K562 (cell line): ENCODE measurements at places on chromosomes 16 and 17.

DNA sequence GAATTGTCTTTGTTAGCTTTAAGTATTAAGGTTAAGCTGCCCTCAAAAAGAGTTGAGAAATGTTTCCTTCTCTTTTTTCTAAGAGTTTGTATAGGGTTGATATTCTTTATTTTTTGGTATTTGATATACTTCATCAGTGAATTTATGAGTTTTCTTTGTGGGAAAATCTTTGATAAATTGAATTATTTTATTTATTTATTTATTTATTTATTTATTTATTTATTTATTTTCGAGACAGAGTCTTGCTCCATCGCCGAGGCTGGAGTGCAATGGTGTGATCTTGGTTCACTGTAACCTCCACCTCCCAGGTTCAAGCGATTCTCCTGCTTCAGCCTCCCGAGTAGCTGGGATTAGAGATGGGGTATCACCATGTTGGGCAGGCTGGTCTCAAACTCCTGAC, 19.9 kb downstream of the TEFM start:
- no peak for DNase-seq

DNA sequence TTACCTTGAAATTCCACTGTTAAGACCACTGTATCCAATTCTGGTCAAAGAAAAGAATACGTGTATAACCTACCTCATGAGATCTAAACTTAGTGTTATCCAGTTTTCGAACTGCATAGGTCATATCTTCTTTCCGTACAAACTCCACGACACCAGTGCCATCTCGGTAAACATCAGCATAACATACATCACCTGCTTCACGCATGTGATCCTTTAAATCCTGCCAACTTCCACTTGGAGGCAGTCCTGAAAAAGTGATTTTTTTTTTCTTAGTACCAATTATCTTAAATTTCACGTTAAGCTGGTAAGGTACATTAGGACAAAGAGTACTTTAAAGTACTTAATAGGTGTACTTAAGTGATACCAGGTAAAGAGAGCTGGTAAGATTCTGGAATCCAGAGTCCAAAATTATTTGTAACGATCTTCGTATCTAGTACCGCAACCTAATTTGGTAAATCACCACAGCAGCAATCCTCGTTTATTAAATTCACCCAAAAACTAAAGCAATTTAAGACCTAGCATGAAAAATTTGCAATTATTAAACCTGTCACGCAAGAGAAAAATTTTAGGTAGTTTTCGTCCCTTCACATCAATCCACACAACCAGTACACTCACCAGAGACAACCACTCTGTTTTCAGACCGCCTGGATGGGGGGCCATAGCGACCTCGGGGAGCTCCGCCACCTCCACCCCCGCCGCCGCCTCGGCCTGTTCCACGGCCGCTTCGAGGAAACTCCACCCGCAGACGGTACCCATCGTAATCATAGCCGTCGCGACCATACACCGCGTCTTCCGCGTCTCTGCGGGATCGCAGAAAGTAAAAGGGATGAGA, 1.1 kb downstream of the SRSF1 start:
- DNase-seq: no peak

DNA sequence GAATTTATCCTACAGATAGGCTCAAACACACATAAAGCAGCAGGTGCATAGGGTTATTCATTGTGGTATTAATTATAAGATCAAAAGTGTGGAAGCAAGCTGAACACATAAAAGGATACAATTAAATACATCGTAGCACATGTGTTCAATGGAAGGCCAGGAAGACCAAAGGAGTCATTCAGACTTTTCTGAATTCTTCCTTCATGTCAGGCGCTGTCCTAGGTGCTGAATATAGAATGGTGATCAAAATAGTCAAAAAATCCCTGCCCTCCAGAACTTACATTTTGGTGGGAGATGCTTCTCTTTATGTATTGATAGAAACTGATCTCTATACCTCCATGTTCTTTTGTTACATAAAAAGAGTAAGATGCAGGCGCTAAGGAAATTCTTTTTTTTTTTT, 439.0 kb upstream of the ASIC2 start:
- DNase-seq: peak; percentile 25

DNA sequence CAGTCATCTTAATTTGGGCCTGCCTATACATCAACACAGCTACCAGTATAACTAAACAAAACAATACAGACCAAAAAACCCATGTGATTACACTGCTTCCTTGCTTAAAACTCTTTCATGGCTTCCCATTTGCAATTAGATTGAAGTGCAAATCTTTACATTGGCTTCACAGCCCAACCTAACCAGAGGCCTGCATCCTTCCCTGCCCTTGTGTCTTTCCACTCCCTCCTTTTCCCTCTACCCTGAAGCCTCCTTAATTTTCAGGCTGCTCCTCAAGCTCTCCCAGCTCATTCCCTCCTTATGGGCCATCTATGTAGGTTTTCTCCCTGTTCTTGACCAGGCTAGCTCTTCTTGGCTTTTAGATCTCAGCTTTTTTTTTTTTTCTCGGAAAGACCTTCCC, 147.8 kb downstream of the TOX3 start:
- DNase-seq: no peak

- peak; percentile 74 for DNase-seq
Measured at GRCh38 chr17:29140051-29140621, 40.1 kb downstream of the MYO18A start.

DNA sequence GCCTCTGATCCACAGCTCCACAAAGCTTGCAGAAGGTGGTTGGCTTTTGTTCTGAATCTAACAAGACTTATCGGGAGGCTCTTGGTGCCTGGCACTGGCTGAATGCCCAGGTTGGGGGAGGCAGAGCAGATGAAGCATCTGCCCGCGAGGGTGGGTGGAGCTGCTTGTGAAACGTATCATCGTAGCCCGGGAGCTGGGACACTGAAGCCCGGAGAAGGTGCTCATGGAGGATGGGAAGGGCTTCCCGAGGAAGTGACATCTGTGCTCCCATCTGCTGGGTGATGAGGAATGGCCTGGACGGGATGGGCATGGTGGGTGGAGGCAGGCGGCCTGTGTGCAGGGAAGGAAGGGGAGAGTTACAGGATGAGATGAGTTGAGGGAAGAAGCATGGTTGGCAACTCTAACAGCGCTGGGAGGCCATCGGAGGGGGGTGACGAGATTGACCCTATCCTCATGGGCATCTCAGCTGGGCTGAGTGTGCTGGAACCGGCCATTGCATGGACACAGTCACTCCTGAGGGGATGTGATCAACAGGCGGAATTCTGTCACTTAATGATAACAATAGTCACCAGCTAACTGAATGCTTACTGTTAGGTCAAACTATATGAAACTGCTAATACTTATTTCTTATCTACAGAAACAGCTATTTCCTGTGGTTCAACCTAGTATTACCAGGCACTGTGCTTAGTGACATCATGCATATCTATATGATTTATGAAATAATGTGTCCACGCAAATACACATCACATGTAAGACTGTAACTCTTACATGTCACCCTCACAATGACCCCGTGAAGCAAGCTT, 102.7 kb downstream of the ABCC6 start:
- DNase-seq: peak; percentile 74

DNA sequence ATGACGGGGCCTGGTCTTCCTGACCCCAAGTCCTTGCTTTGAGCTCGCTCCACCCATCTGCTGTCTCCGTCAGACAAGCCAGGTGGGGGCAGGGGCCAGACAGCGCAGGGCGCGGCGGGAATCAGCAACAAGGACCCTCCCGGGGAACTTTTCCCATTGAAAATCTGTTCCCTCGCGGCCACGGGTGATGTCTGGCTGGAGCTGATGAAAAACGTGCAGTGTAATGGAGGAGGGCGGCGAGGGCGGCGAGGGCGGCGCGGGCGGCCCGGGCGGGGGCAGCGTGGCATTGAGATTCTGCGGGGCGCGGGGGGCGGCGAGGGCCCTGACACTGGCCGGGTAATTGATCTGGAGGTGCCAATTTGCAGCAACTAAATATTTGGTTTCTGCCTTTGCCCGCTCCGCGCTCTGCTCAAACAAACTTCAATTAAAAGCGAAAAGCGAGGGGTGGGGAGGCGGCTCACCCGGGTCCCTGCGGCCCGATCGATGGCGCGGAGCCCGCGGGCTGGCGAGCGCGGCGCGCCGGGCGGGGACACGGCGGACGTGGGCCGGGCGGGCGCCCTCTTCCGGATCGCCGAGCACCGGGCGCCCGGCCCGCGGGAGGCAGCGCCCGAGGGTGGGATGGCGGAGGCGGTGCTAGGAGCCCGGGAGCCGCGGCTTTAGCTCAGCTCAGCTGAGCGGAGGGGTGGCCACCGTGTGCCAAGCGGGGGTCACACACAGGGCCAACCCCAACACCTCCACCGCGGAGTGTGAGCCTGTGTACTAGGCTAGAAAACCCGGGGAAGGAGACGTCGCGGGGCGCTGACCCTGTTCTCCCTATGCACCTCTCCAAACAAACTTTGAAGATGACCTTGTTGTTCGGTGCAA, 32.4 kb downstream of the DCAKD start:
- peak; percentile 88 for DNase-seq

GRCh38 chr17:40962059-40962561, 4.6 kb downstream of the KRT39 start:
- no peak for DNase-seq

- DNase-seq: no peak
Measured at GRCh38 chr16:3706253-3707012, 10.9 kb downstream of the TRAP1 start.

DNA sequence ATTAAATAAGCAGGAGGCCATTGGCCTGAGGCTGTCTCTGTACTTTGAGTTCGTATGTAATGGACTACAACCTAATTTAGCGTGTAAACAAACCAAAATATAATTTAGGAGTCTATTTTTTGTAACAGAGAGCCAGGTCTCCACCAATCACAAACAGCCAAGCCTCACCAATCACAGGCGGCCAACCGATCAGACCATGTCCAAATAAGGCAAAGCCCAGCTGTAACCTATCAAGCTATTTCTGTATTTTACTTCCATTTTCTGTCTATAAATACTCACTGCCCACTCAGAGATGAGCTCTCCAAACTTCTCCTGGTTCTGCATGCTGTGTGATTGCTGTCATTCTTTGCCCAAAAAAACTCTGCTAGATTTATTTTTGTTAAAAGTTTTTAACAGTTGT, 322.7 kb downstream of the NPIPA8 start:
- DNase-seq: no peak

GRCh38 chr17:4436381-4436780, 2.6 kb downstream of the SPNS3 start:
- DNase-seq: no peak

- peak; percentile 66 for DNase-seq
Measured at GRCh38 chr17:77501101-77501566, 360.4 kb downstream of the SEC14L1 start.

- no peak for DNase-seq
Measured at GRCh38 chr16:29844575-29845331, 18.3 kb downstream of the CDIPT start.

DNA sequence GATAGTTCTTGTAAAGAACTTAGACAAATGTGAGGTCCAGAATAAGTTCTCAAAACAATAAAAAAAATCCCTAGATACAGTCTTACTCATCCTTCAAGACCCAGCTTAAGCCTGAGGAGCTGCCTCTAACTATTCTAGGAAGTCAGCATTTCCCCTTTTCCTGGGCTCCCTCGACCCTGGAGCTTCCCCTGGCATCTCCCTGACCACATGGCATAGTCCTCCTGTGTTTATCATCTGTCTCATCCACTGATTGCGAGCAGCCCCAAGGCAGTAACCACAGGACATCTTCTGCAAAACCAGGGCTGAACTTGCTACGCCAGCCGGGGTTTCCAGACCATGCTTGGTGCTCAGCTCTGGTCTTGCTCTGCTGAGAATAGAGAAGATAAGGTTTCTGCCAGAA, 36.7 kb upstream of the NLRP1 start:
- DNase-seq: no peak

GRCh38 chr17:5832886-5833285, 237.3 kb upstream of the WSCD1 start:
- DNase-seq: no peak

- no peak for DNase-seq
Measured at GRCh38 chr17:81648707-81649085, 7.6 kb downstream of the PDE6G start.

GRCh38 chr16:4795181-4795827, at the start of gene SMIM22:
TSS of gene SMIM22 (plus strand) at chr16:4795369. CDS start at chr16:4795735, 366 bp downstream.
- DNase-seq: no peak

DNA sequence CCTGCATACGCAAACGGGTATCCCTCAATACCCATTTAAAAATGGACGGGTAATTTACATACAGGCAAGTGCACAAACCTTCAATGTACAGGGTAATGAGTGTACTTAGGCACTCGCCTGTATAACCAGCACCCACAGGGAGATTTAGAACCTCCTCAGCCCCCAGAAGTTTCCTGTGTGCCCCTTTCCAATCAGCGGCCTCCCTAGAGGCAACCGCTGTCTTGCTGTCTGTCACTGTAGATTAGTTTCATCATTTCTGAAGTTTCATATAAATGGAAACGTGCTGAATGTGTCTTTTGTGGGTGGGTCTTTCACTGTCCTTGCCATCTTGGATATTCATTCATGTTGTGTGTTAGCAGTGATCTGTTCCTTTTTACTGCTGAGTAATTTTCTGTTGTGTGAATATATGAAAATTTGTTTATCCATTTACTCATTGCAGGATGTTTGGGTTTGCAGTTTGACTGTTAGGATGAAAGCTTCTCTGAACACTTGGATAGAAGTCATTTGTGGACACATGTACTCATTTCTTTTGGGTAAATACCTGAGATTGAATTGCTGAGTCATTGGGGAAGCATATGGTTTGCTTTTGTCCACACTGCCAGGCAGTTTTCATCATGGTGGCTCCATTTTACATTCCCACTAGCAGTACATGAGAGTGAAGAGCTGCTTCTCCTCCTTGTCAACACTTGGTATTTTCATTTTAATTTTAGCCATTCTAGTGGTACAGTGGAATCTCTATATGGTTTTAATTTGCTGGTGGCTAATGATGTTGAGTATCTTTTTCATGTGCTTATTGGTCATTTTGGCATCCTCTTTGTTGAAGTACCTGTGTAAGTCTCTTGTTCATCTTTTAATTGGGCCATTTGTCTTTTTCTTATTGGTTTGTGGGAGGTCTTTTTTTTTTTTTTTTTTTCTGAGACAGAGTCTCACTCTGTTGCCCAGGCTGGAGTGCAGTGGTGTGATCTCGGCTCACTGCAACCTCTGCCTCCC, 2.1 kb upstream of the ADCY7 start:
- peak; percentile 56 for DNase-seq

DNA sequence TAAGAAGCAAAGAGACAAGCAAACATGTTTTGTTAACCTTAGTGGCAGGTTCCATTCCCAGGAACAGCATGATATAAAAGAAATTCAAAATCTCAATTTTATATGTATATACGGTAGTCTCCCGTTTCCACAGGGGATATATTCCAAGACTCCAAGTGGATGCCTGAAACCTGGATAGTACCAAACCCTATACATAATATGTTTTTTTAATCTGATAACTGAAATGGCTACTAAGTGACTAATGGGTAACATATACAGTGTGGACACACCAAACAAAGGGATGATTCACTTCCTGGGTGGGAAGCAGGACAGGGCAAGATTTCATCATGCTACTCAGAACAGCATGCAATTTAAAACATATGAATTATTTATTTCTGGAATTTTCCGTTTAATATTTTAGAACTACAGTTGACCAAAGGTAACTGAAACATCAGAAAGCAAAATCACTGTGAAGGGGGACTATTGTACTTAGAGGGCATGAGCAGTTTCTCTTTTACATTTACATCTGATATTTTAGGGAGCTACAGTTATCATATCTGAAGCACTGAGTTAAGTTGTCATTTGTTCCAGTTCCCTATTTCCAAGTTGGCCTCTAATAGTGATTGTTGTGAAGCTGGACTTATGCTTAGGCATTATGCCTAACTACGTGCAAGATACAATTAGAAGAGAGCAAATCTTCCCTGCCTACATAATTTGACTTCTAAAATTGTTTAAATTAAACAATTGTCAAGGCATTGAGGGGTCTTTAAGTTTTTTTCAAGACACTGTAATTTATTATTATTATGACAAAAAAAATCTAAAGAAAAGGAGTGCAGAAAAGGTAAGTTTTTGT, 34.1 kb upstream of the ABCA6 start:
- no peak for DNase-seq
